Progenitor cell of endocrine pancreas (in vitro differentiated cells): ENCODE measurements at places on chromosomes 1 and 21.

GRCh38 chr1:90911353-90911752 is 110.5 kb downstream of the ZNF644 start:
- no peak for DNase-seq

DNA sequence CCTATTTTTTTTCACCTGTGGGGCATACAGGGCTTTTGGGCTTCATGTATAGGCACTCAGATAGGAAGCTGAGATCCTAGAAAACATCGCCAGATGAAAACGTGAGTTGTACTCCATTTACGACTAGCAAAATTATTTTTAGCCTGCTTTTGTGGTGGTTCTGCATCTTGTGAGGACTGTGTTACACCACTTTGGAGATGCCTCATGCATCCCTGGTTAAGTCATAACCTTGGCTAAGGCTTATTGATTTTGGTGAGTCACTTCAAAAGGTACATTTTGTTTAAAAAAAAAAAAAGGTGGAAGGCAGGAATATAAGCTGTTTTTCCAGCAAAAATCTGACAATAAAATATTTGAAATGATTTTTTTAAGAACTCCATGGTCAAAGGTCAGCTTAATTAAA is 101.8 kb upstream of the OLFM3 start:
- no peak for DNase-seq

DNA sequence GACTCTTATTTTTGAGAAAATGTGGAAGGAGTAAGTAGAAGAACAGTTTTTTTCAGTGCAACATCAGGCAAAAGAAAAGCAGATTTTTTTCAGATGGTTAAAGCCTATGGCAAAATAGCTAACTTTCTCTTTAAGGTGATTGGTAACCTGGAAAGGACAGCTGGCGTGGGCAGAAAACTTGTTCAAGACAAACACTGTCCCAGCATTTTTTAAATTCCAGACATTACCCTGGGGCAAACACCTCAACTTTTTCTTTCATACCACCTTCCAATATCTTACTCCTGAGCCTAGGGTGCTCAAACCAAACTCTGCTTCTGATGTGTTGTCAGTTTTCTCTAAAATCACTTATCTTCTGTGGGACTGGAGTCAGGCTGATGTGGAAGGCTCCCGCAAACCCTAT is 2.7 kb upstream of the LEPR start:
- no peak for DNase-seq

DNA sequence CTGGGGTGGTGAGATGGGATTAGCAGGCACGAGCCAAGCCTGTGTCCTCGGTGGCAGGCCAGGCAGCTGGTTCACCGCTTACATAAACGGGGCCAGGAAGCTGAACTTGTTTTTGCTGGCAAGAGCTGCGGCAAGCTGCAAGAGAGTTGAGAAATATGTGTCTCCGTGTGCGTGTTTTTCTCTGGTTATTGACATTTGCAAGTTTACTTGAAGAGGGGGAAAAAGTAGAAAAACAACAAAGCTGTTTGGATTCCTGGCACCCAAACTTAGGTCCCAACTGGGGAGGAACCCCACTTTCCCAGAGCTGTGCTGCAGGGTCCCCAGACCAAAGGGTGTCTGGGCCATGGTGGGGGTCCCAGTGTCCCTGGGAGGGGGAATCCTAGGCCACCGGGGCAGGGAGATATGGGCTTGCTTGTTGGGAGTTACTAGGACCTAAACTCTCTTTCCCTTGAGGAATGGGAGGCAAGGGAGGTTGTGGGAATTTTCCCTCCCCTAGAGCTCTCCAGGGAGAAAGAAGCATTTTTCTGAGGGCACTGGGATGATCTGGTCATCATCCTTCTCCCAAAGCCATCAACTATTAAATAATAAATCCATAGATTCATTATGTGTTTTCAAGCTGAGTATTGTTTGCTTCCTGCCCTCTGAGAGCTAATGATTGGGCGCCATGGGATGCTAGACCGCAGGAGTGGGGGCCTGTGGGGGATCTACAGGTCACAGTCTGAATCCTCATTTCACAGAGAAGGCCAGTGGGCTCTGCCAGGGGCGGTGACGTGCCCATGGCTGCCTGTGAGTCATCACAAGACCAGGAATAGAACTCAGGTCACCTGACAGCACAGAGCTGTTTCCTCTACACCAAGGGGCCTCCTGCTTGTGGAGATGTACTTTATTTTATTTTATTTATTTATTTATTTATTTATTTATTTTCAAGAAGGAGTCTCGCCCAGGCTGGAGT is 14.8 kb downstream of the IL6R start:
- no peak for DNase-seq

- DNase-seq: no peak
Measured at GRCh38 chr1:202880062-202880461, 8.9 kb downstream of the RABIF start.

DNA sequence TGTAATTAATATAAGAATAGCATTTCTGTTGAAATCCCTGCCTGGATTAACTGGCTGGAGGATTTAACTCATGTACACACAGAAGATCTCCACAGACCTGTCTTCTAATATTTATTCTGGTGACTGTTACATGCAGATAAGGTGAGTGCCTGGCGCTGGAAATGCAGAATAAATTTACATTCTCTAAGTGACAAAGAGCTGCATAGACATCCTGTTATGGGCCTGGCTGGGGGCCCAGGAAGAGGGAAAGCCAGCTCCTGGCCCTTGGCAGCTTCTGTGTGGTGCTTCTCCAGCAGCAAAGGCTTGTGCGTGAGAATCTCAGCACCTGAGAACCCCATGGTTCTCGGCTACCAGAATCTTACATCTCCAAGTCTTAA is 446.6 kb downstream of the PTPRU start:
- DNase-seq: no peak

DNA sequence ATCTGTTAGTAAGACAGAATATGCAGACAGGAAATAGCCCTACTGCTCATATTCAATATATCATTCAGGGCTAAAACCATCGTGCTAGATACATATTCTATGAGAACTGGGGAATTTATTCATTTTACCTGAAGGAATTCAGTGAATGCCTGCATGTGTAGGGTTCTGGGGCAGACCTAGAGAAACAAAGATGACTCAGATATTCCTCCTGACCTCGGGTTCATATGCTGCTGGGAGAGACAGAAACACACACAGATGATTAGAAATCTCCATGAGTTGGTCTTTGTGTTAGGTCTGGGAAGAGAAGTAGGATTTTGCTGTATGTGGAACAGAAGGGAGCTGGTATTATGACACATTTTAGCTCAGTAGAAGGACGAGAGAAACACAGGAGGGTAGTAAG is 176.5 kb upstream of the ST6GALNAC5 start:
- no peak for DNase-seq

DNA sequence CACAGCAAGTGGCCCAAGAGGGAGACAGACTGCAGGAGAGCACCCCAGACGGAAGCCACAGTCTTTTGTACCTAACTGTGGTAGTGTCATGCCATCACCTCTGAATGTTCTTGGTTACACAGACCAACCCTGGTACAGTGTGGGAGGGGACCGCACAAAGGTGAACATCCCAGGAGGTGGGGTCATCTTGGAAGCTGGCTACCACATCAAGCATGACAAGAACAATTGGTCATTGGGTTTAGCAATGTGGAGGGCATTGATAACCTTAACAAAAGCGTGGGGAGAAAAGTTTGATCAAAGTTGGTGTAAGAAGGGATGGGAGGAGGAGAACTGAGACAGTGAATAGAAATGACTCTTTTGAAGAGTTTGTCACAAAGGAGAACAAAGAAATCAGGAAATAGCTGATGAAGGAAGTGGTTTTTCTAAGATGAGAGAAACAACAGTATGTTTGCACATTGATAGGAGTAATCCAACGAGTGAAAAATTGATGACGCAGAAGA is 87.1 kb upstream of the CACNA1E start:
- DNase-seq: no peak

DNA sequence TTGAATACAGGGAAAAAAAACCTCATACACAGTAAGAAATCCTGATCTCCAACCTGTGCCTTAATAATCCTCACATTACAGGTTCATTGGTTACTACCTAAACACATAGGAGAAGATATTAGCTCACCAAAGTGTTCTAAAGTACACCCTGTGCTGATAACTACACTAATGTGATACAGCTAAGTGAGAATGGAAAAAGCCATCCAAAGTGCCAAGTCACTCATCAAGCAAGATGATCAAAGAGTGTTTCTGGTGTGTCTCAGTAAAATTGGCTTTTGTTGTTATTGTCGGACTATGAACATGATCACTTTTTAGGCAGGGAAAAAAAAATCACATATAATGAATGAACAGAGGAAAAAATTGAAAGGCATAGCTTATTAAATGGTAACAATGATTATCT is 31.4 kb downstream of the EPS15 start:
- no peak for DNase-seq

DNA sequence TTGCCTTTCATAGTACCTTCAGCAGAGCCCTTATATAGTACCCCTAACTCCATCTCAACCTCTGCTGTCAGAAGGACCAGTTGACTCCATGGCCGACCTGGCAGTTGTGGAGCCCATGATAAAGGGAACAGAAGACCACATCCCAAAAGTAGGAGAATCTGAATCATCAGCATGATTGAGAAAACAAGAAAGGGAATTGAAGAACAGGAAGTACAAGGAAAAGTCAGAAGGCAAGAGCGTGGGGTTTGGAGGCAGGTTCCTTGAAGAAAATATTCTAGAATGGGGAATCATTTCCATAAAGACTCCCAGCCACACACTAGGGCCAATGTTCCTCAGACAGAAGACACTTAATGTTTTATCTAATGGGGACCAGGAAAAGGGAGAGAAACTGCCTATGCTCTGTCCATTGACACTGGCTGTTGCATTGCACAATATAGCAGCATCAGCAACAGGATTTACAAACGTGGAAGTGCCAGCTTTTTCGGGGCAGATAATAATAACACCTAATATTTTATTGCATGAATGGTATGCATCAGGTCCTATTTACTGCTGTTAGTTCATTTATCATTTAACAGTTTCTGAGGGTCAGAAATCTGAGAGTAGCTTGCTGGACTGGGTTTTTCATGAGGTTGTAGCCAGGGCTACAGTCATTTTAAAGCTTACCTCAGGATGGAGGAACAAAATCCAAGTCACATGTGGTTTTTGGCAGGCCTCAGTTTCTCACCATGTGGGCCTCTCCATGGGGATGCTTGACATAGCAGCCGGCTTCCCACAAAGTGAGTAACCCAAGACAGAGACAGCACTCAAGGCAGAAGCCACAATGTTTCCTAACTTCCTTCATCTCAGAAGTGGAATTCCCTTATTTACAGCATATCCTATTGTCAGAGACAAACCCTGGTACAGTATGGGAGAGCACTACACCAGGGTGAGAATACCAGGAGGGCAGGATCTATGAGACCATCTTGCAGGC is 483.4 kb downstream of the PLPP3 start:
- DNase-seq: no peak

DNA sequence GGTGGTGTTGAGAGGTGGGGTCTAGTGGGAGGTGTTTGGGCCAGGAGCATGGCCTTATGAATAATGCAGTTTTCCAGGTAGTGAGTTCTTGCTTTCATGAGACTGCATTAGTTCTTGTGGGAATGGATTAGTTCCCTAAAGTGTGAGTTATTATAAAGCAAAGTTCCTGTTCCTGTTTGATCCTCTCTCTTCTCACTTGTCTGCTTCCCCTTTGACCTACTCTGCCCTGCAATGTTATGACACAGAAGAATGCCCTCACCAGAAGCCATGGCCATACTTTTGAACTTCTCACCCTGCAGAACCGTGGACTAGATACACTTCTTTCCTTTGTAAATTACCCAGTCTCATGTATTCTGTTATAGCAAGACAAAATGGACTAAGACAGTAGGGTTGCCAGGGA is 53.6 kb downstream of the MAP3K7CL start:
- no peak for DNase-seq

DNA sequence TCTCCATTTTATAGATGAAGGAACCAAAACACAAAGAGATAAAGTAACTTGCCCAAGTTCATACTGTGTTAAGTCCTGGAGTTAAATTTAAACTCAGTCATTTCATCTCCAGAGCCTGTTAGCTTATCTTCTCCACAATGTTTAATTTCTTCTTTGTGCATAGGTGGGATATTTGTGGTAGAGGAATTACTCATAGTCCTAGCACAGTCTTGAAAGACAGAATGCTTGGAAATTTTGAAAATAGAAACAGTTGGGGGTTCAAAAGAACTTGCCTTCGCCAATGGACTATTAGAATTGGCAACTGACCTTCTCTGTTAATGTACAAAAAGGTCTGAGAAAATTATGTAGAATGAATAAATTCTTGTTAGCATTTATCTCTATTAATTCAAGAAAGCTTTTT is 832.0 kb upstream of the PRMT6 start:
- DNase-seq: no peak

DNA sequence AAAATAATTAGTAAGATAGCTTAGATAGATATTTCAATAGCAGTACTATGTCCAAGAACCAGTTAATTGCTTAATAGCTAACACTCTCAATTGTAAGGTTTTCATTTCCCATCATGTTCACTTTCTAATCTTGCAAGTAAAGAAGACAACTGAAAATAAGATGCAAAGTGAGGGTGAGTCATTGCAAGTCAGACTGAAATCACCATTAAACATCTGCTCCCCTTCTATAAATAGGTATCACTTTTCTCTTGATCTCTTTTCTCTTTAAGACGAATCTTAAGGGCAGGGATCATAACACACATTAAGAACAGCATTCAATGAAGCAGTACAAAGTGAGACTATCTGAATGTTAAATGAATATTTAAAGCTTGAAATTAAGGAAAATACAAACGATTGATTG is 40.4 kb downstream of the UBR4 start:
- no peak for DNase-seq

GRCh38 chr1:206890125-206891060 is 6.8 kb upstream of the IL24 start:
- no peak for DNase-seq

- DNase-seq: no peak
Measured at GRCh38 chr1:198927129-198927528, 288.3 kb downstream of the PTPRC start.

- DNase-seq: no peak
Measured at GRCh38 chr1:96340686-96341085, 380.9 kb upstream of the PTBP2 start.

DNA sequence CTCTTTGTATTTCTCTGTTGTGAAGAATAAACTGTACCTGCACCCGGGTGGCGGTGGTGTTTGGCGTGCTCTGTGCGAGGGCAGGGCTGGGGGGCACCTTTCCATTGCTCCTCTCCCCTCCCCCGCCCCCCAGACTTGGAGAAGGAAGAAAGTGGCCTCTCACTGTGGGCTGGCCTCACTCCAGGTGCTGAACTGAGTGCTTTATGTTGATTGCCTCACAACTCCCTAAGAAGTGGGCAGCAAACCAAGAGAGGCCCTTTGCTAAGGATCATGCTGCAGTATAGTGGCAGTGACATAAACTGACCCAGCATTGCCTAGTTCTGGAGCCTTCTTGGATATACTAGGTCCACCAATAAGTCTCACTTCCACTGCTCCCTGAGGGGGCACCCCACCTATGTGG is 20.2 kb downstream of the A3GALT2 start:
- DNase-seq: no peak

GRCh38 chr1:207027206-207027777 is 5.3 kb downstream of the C1orf116 start:
- DNase-seq: no peak

GRCh38 chr1:230287674-230288315 is 138.3 kb downstream of the PGBD5 start:
- DNase-seq: no peak

- no peak for DNase-seq
Measured at GRCh38 chr1:23472351-23473036, 11.5 kb downstream of the ASAP3 start.

GRCh38 chr1:200411406-200412257 is 1.8 kb upstream of the ZNF281 start:
- no peak for DNase-seq
